ENCODE measurements at places on chromosomes 5 and 9.

GRCh38 chr5:50730336-50730735 is 63.9 kb downstream of the PARP8 start:
- no peak for DNase-seq

DNA sequence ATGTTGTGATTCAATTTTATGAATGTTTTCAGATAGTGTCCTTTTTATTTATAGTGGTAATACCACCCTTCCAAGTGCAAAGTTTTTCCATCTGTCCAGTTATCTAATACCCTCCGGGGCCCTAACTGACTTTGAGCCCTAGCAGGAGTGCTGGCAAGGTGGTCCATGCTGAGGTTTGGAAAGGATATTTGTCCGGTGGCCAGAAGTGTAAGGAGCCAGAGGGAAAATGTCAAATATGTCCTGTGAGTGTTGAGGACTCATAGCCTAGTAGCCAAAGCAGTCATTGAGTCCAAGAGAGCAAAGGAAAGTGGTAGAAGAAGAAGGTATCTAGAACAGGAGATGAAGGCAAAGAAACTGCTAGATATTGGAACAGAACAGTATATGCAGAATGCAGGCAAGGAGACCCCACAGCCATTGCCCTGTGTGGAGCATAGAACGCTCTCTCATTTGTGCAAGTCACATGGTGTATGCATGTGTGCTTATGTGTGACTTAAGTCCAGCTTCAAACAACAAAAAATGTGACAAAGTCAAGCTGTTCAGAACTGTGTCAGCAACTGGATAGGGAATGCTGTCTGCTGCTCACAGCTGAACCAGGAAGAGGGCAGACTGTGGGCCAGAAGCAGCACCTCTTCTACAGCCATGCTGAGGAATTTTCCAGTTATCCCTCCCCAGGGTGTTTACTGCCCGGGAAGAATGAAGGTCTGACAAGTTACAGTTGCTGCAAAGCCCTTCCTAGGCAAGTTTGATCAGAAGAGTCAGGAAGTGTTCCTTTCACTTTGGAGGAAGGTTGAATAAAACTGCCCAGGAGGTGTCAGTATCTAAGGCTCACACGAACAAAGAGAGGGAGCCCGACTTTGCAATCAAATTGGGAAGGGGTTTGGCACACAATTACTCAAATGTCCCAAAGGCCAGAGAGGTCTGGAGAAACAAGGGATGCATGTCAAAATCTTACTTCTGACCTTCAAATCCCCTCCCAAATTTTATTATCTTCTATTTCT is 463.3 kb upstream of the DMAC1 start:
- DNase-seq = no peak

DNA sequence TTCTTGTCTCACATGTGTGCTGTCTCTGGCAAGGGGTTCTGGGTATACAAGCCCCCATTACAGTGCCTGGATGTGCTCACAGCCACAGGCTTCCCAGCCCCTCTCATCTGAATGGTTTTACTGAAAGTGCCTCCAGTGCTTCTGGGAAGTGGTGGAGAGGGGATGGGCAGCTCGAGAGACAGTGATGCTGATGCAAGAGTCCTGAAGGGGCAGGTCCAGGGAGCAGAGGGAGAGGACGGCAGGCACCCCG is 93.5 kb downstream of the PHF2 start:
- DNase-seq = no peak

GRCh38 chr5:174612686-174613085 is 111.7 kb upstream of the MSX2 start:
- DNase-seq = no peak

GRCh38 chr5:14766584-14766983 is 102.1 kb downstream of the OTULIN start:
- DNase-seq = no peak

- peak; percentile 79 for DNase-seq
Observed at GRCh38 chr5:176619203-176619568, 9.2 kb upstream of the GPRIN1 start.

DNA sequence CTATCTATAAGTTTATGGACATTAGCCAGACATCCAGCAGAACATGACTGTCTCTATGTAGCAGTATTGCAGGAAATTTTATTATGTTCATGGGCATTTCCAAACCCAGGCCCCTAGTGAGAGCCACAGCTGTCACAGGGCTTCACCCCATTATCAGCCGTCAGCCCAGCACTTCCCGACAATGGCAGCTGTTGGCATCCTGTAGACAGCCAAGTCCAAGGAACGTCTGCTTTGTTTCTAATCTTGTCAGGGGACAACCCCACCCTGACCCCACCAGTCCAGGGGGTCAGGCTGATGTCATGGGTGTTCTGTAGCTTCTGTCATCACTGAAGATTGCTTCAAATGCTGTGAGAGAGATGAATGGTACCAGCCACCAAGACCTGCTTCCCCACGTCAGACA is 565.3 kb upstream of the BRINP1 start:
- DNase-seq = no peak

Measured in AG08395 (cell line).